Right ventricle myocardium inferior (tissue), 1 donor: ENCODE measurements at places on chromosomes 11 and 22. TPM values are rescaled to one million over a fixed set of nuclear protein-coding genes. Genes with fewer than 3 reads are reported as not detected.

DNA sequence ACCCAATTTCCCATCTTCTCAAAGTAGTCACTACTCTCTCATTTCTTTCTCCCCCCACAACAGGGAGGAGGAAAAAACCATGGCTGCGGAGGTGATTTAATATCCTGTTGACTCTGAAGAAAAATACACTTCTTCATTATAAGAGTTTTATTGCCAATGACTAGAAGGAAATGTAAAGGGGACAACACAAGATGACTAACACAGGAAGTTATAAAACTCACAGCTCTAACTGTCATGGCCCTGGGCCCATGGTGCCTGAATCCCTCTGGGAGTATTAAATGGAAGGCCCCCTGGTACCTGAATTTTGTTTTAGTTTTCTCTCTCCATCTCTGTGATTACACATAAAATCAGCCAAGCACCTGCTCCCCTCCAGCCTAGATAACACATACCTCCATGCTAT, 352.8 kb upstream of the FAT3 start:
- DNase-seq: no peak

- peak; percentile 27 for DNase-seq
These were observed 32.7 kb upstream of the CELSR1 start for GRCh38 chr22:46569848-46570695.

DNA sequence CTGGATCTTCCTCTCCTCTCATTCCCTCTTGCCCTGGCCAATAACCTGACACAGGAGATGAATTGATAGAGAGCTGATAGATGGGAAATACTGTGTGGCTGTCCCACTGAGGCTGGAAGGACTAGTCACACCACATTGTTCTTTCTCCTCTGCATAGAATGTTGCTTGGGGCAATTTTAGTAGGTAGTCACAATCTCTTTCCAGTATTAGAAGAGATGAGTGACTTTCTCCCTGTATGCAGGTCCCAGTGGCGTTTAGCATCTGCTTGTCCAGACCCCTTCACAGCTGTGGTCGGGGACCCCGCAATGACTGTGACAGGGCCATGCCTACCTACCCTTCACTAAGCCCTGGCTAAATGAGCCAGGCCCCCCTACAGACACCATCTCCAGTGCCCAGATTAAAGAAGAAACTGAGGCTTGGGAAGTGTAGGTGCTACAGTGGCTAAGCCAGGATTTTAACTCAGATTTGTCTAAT, 24.0 kb upstream of the P2RY2 start:
- no peak for DNase-seq

GRCh38 chr11:86346513-86346912, 28.2 kb upstream of the CCDC81 start:
- DNase-seq: no peak

- no peak for DNase-seq
These were observed 190.5 kb upstream of the MTMR2 start for GRCh38 chr11:96114178-96115064.

The SIRT3 gene
- 39.7 TPM for total RNA-seq

The TXN2 gene
- total RNA-seq: 127 TPM

DNA sequence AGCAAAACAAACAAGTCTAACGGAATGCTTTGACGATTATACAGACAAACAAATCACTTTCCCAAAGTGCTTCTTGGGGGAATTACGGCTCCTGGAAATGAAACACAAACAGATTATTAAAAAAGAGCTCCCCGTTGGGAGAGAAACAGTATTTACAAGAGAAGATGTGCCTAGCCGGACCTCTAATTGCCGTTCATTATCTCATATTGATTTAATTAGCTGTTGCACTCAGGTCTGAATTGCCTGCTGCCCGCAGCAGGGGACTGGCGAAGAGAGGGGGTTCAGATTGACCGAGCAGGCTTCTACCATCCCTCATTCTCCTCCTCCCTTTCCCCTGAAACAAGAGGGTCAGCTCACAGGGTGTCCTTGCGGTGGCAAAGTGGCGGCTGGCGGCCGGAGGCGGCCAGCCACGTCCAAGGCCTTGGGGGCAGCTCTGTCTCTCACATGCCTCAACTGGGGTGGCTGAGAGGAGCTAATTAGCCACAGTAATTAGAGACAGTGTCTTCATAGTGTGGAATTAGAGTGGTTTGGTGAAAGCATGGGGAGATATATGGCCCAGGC, 295.1 kb downstream of the MIAT start:
- no peak for DNase-seq

The MS4A2 gene
- total RNA-seq: 0.95 TPM

GRCh38 chr11:30586251-30587144, at the start of gene MPPED2:
Gene MPPED2, minus strand, starts transcription at chr11:30586353. Its CDS starts 5,980 bp downstream, at chr11:30580373.
- DNase-seq: peak; percentile 76

The KCNC1 gene
- not detected for total RNA-seq

GRCh38 chr11:28833670-28834069, 725.5 kb downstream of the METTL15 start:
- DNase-seq: no peak

The BACE1 gene
- total RNA-seq: 10.7 TPM

DNA sequence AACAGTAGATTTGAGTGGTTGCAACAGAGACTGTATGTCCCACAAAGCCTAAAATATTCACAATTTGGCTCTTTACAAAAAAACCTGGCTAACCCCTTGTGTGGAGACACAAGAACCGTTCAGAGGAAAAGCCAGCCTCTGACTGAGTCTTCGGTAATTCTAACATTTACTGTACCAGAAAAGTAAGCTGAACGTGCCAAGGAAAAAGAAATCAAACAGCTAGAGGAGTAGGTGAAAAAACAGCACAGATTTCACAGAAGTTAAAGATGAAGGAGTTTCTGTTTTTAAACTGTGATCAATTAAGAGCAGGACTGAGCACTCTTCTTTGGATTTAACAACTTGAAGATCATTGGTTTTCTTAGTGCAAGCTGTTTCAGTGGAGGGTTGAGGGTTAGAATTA, 424.7 kb upstream of the KIRREL3 start:
- DNase-seq: no peak

GRCh38 chr11:2531277-2531986, 86.6 kb downstream of the KCNQ1 start:
- DNase-seq: peak; percentile 90

The OR8D1 gene
- not detected for total RNA-seq

The PIWIL4 gene
- total RNA-seq: 0.68 TPM

DNA sequence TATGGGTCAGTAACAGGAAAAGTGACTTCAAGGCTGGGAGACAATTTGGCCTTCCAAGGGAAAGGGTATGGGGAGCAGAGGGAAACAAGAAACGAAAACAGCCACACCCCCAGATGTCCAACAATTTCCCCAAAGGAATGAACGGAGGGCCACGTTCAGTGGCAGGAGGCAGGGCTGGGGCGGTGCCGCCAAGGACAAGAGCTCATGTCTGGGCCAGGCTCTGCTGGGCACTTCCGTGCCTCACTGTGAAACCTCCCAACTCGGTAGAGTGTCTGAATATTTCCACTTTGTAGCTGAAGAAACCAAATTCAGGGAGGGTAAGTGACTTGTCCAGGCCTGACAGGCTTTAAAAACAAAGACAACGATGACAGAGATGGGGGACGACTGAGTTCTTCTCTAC, 11.9 kb downstream of the IFT27 start:
- no peak for DNase-seq

The SNX19 gene
- total RNA-seq: 54.9 TPM

The MRGPRX4 gene
- total RNA-seq: not detected

The FGF4 gene
- total RNA-seq: not detected

DNA sequence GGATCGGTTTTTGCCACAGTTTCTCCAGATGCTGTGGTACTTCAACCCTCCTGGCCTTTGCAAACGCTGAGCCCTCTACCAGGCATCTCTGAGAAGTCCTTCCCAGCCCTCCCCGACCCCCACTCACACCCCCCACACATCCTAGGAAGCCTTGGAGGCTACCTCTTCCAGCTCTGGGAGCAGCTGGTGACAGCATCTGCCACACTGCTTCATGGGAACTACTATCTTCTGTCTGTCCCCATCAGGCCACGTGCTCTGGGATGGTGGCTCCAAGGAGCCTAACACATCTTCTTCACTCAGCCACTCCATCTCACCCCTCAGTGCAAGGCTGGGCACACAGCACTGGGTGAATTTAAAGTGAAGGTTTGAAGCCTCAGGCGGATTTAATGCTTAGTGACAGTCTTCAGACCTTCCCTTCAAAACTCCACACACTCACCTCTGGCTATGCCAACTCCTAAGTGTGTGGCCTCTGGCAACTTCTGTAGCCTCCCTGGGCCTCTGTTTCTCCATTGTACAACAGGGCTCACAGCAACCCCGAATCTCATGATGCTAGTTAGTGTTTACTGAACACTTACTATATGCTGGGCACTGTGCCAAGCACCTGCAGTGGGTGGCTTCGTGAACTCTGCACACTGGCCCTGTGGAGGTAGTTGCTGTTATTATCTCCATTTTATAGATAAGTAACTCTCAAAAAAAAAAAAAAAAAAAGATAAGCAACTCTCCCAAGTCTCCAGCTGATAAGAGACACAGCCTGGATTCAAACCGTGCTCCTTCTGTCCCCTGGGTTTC, 7.3 kb upstream of the TP53I11 start:
- DNase-seq: no peak

The CCDC188 gene
- total RNA-seq: 0.32 TPM

GRCh38 chr22:26838471-26838825, 181.1 kb downstream of the MIAT start:
- no peak for DNase-seq

GRCh38 chr22:25111579-25112517, 87.8 kb upstream of the CRYBB3 start:
- DNase-seq: peak; percentile 69

GRCh38 chr11:70854201-70854600, 398.2 kb downstream of the SHANK2 start:
- DNase-seq: no peak

DNA sequence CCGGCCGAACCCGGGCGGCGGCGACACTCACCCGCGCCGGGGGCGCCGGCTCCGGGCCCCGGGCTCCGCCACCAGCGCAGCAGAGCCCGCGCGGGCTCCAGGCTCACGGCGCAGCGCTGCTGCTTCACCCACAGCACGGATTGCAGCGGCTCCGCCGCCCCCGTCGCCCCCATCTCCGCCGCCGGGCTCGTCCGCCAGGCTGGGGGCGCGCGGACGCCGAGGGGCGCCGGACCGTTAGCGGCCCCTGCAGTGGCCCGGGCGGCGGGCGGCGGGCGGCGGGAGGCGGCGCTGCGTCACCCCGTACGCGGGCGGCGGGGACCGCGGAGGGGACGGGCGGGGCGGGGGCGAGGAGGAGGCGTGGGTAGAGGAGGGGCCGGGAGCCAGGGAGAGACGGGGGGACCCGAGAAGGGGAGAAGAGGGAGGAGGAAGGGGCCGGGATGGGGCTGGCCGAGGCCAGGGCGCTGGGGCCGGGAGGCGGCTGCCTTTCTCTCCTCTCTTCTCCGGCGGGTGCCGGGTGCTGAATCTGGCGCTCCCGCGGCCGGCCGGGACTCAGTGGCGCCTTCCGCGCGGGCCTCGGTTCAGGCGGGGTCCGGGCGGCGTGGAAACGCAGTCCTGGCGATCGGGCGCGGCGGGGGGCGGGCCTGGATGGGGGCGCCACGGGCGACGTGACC, at the start of gene CERK:
Gene CERK, minus strand, starts transcription at position 277 of the 671 bp plus-strand sequence. Its CDS starts 104 bp downstream, at position 173.
- DNase-seq: peak; percentile 87

The NRGN gene
- total RNA-seq: 6.4 TPM

The OR8G5 gene
- not detected for total RNA-seq

DNA sequence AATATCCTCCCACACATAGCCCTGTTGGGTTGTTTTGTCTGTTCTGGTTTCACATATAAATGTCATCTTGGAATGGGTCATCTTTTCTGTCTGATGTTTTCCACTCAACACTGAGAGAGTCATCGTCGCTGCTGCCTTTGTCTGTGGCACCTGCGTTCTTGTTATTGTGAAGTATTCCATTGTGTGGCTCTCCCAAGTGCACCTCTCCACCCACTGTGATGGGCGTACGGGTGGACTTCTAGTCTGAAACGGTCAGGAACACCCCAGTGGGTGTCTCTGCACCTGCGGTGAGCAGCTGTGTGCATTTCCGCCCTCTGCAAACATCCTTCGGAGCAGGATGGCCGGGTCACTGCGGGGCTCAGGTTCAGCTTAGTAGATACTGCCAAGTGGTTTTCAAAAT, 34.5 kb upstream of the RTL6 start:
- no peak for DNase-seq
